ENCODE measurements at places on chromosomes 11 and 22.

GRCh38 chr11:18749681-18750319, 23.8 kb upstream of the IGSF22 start:
- DNase-seq = peak; percentile 7

DNA sequence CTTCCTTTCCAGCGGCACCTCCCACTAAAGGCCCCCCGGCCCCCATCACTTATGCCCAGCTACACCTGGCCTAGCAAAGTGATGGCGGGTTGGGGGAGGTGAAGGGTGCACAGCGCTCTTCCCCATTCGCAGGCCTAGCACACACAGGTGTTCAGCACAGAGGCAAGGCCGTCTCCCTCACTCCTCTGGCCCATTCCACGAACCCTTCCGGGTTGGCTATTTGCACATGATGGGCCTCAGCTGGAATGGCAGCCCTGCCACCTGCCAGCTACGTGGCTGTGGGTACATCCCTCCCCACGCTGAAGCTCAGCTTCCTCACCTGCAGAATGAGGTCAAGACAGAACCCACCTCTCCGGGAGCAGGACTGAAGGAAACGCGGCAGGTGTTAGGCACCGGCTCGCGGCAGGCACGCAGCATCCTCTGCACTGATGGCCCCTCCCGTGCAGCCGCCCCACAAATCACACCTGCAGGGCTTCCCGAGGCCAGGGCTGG, 4.8 kb downstream of the KIAA0930 start:
- DNase-seq = no peak

DNA sequence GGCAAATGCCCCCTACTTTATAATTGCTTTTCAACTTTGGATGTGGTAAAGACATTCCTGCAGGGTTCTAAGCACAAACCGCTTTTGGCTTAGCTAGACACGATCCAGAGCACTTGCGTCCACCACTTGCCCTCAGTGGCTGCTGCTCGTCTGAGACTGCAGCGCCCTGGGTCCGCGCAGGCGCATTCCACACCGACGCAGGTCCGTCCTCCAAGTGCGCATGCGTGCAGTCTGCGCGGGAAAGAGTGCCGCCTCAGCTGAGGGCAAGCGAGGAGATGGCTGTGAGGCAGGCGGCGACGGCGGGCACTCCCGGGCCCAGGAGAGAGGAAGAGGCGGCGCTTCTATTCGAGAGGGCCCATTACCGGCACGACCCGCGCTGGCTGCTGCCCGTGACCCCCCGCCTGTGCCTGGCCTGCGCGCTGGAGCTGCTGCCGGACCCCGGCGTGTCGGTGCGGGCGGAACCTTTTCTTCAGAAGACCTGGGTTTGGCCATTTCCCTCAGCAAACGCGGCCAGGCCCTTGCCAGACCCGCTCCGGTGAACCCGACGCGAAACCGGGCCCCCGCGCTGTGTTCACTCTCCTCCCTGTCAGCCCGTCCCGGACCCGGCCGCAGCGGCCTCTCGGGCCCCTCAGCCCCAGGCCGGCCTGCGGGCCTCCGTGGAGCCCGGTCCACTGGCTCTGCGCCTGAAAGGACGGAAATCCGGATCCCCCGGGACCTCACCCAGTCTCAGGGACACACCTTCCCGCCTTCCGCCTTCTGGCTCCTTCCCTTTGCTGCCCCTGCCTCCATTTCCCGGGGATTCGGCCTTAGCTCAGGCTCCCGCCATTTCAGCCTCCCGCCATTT, at the start of gene MEI1:
Gene MEI1 (plus strand): TSS at position 240 of the 844 bp plus-strand sequence. CDS start 36 bp downstream, at position 276.
- peak; percentile 33 for DNase-seq

DNA sequence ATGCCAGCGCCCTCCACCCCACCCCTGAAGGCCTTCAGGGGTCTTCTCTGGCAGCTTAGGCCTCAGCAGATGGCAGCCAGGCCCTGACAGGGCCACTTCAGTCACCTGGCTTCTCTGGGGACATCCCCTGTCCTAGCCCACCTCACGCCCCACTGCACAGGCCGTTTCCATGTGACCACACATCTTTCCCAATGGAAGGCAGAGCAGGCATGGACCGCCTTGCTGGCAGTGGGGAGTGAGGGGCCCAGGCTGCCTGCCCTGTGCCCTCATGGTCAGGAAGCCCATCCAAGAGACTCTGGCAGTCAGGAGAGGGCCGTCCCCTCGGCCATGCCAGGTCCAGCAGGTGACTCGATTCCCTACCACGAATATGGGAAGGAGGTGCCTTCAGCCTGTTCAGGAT, 25.8 kb downstream of the MACROD1 start:
- DNase-seq = no peak

- DNase-seq = no peak
These were observed 265.9 kb upstream of the MPPED2 start for GRCh38 chr11:30852091-30852490.

GRCh38 chr11:14267861-14268635, 90.9 kb downstream of the RRAS2 start:
- DNase-seq = no peak

DNA sequence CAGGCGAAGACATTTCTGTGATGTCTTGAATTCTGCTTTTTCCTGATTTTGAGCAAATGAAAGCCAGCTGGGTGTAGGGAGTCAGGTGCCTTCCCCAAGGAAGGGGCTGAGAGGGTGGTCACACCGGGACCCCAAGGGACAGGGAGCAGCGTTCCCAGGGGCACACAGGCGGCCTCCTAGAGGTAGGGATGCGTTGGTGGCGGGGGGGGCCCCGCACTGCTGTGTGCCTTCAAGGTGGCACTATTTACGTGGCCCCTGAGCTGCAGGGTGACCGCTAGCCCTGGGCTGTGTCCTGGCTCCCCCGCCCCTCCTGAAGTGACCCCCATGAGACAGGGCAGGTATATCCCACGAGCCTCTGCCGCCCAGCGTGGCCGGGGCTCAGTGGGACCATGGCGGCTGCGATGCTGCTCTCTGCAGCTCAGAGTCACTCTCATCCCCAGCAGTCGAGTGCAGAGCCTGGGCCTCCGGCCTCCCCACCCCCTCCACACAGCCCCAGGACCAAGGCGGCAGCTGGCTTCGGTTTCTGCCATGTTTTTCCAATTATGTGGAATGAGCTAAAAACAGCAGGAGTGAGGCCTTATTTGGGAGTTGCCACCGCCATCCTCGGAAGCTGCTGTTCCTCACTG, 60.9 kb downstream of the LRP5 start:
- peak; percentile 79 for DNase-seq

DNA sequence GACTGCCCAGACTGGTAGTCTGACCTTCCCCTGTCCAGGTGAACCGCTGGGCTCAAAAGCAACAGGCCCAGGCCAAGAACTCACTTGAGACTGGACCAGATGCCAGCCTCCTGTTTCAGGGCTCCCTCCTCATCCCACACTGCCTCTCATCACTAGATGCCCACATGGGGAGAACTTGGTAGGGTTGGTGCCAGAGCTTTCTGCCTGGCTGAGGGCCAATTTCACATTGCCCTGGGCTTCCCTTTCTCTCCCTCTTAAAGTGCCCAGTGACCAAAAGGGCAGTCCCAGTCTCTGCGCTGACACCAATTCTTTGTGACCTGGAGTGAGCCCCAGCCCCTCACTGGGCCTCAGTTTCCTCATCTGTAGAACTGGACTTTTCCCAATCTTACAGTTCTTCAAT, 41.7 kb downstream of the C11orf58 start:
- no peak for DNase-seq

- peak; percentile 13 for DNase-seq
These were observed 152.8 kb downstream of the NCAM1 start for GRCh38 chr11:113113801-113114704.

- no peak for DNase-seq
These were observed 14.1 kb upstream of the TSKU start for GRCh38 chr11:76768909-76769560.

GRCh38 chr22:47169801-47170140, 407.3 kb downstream of the TBC1D22A start:
- DNase-seq = no peak

GRCh38 chr11:88327462-88328143, 9.9 kb downstream of the CTSC start:
- no peak for DNase-seq

DNA sequence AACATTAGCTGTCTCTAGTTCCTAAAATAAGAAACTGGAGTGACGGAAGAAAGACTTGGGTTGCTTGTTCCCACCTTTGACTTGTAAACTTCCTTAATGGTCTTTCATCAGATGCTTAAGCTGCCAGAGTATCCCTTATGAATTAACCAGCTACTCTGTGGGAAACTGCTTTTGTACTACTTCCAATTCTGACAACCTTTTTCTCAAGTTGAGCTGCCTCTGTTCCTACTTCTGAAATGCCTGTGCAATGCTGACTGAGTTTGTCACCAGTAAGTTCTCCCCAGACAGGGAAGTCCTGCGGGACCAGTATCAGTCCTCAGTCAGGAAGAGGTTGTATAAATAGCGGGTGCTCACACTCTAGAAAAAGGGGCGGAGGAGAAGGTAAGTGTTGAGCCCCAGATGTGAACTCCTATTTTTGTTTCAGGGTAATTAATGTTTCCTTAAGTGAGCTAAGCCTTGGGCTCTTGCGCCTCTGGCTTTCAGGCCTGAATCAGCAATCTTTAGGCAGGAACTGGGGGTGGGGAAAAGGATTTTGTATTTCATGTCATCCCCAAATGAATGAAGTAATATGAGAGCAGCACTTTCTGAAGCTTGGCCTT, 67.2 kb downstream of the CECR2 start:
- no peak for DNase-seq

- DNase-seq = no peak
These were observed 119.7 kb downstream of the CWF19L2 start for GRCh38 chr11:107337917-107338316.

GRCh38 chr11:120681434-120682331, 170.1 kb downstream of the GRIK4 start:
- DNase-seq = no peak

DNA sequence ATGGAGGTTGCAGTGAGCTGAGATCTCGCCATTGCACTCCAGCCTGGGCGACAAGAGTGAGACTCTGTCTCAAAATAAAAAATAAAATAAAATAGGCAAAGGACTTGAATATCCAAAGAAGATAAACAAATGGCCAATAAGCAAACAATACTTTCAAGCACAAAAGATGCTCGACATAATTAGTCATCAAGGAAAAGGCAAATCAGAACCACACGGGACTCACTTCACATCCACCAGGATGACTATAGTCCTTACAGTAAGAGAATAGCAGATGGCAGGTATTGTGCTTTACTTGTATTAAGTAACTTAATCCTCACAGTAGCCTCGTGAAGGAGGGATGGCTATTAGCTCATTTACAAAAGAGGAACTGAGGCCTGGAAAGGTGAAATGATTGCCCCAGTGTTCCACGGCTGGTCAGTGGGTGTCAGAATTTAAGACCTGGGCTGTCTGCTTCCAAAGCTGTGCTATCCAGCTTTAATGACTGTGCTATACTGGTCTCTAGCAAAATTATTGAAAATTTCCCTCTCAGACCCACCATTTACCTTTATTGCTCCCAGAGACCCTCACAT, 40.2 kb upstream of the RBFOX2 start:
- no peak for DNase-seq

DNA sequence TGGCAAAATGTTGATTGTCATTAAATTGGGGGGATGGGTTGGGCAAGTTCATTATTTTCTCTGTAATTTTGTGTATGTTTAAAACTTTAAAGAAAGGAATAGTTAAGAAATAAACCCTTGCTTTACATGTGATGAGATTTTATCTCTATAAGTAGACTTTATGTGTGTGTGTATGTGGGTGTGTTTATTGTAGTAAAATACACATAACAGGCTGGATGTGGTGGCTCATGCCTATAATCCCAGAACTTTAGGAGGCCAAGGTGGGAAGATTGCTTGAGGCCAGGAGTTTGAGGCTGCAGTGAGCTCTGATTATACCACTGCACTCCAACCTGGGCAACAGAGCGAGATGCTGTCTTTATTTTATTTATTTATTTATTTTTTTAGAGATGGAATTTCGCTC, 83.2 kb downstream of the KIAA1671 start:
- DNase-seq = no peak

GRCh38 chr11:62976109-62976508, 8.7 kb downstream of the SLC22A6 start:
- DNase-seq = no peak

GRCh38 chr22:39422721-39423120, 23.1 kb downstream of the TAB1 start:
- DNase-seq = no peak

- DNase-seq = peak; percentile 59
These were observed 59.6 kb downstream of the PISD start for GRCh38 chr22:31602259-31602952.

DNA sequence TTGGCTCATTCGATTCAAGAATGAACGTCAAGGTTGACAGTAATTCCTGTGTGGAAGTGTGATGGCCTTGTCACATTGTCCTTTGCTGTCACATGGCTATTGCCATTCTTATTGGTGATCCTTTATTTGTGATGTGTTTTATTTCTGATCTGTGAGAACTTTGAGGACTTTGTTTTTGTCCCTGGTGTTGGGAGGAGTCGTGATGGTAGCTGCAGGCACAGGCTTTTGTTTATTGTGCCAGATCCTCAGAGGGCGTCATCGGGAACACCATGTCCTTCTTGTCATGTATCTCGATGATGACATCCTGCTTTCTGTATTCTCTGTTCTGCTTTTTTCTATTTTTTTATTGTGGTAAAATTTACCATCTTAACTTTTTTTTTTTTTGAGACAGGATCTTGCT, 5.6 kb downstream of the PICK1 start:
- DNase-seq = no peak

- DNase-seq = no peak
These were observed 187.3 kb upstream of the B3GAT1 start for GRCh38 chr11:134599299-134599771.

DNA sequence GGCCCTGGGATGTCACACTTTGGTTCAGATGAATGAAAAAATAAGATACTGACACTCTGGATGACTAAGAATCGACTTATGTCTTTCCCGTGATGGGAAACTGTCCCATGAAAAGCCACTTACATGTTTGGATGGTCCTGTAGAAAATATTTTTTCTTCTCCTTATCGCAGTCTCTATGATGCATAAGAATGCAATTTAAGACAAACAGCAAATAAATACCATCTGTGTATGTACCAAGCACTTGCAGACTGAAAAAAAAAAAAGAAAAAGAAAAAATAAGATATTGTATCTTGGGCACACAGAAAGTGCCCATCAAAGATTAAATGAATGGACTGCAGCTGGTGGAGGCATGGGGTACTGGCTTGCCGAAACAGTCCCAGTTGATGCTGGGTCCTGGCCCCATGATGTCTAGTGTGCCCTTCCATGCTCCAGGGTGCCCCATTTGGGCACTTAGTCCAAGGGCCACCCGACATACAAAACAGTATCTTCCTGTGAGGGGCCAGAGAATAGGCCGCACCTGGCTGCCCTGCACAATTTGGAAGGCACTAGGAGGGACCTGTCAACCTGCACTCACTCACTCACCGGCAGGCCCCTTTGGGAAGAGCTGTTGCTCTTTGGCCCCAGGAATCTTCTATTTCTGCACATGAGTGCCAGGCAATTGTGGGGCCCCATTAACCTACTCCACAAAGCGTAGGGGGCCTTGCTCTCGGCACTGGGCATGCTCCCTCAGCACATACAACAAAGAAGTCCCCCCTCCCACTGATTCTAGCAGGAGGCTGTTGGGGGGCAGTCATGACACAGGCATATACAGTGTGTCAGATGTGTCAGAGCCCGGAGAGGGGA, 2.5 kb upstream of the ZBED4 start:
- no peak for DNase-seq

- no peak for DNase-seq
These were observed 2.7 kb downstream of the MUC5AC start for GRCh38 chr11:1160231-1161101.

- DNase-seq = no peak
These were observed 31.9 kb downstream of the FBLN1 start for GRCh38 chr22:45534339-45535192.
